Fibroblast of skin of right biceps (primary cell): ENCODE measurements at places on chromosomes 16 and 17.

DNA sequence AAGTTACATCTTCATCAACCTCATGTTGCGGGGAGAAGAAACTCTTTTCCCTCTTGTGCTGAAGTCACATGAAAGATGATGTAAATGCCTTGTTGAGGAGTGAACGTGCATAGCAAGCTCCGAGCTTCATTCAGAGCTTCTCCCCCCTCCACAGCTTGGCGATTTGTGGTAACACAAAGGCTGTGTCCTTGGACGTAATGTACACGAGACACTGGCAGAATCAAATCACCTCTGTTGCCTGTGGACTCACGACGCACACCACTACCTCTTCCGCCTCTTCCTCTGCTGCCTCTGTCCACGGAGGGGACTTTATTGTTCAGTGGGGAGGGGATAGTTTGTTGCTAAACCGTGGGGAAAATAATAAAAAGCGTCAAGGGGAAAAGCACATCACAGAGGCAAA, 54.9 kb upstream of the CHMP6 start:
- no peak for DNase-seq

GRCh38 chr17:57369509-57369945, 113.2 kb downstream of the MSI2 start:
- no peak for DNase-seq

GRCh38 chr17:56908001-56908542, 5.8 kb downstream of the TRIM25 start:
- DNase-seq, result no peak

DNA sequence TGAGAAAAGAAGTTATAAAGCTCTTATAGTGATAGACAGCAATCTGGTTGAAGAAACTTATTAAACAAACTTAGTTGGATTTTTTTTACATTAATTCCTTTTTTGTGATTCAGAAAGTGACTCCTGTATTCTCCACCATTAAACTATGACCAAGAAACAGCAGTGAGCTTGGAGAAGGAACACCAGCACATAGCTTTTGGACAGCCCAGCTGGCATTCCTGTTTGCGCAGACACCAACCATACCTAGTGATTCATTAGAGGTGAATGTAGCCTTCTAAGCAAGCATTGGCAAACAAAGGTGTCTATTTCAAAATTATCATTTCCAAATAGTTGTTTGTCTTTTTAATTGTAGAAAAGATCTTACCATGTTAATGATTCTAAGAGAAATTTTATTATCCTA, 94.4 kb downstream of the STXBP4 start:
- peak; percentile 35 for DNase-seq

DNA sequence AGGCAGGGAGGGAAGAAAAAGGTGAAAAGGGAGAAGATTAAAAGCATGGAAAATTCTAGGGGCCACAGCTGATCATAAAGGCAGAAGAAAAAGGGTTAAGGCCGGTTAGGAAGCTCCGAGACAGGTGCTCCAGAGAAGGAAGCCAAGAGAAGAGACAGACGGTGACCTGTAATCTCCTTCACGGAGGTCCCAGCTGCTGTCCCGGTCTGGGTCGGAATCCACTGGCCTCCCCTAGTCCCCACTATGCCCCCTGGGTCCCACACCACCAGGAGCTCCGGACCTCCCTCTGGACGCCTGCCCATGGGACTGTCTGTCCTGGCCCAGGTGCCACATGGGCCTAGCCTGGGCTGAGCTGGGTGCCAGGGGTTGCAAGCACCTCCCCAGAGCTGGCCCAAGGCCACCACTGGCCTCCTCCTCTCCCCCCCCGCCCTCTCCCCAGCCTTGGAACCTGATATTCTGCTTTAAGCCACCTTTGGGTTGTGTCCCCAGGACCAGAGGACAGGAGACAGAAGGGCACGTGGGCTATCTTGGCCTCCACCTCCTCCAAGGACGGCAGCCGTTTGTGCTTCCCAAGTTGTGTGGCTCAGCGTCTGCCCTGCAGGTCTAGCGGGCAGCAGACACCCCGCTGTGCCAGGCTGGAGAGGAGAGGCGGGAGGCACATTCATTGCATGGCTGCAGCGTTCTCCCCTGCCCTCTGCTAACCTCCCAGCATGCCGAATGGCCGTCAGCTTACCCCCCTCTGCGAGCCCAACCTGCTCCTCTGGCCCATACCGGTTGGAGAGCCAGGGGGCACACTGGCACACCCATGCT, 102.4 kb downstream of the ENGASE start:
- no peak for DNase-seq
